Fibroblast of the conjunctiva (primary cell): ENCODE measurements at places on chromosomes 3 and 15.

GRCh38 chr3:177135841-177136492 is 61.3 kb downstream of the TBL1XR1 start:
- no peak for DNase-seq

GRCh38 chr3:167928381-167928780 is 167.3 kb downstream of the GOLIM4 start:
- no peak for DNase-seq

DNA sequence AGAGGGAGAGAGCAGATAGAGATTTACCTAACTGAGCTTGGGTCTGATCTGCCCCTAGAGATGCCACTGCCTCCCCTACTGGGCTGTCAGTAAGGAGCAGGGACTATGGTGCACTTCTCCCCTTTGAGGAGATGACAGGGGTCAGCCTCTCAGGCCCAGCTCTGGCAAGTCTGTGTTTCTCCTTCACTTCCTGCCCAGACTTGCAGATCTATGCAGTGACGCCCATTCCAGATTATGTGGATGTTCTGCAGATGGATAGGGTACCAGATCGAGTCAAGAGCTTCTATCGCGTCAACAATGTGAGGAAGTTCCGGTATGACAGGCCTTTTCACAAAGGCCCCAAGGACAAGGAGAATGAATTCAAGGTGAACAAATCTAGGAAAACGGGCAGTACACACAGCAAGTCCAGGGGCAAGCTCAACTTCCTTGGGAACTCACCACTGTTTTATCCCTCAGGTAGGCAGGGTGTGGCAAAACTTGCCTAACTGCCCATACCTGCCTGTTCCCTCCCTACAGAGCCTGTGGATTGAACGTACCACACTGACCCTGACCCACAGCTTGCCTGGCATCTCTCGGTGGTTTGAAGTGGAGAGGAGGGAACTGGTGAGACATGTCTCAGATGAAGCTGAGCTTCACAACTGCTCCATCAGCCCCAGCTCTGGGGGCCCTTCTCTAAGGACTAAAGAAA is 29.1 kb upstream of the MANF start:
- no peak for DNase-seq

- no peak for DNase-seq
Measured at GRCh38 chr15:74402873-74403587, 30.7 kb downstream of the SEMA7A start.

DNA sequence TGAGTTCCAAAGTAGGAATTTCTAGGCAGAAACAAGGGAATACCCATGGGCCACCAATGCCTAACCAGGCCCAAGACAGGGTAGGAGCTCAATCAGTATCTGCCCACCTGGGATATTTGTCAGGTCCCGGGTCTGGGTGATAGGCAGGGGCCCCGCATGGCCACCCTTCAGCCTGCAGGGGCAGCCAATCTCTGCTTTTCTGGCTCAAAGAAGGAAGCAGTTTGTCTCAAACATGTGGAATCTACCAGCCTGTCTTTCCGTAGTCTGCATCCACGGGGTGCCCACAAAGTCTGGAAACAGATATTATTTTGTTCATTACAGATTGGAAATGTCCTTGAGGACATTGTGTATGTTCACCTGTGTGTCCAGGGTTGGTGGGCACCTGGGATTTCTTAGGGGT is 56.2 kb downstream of the CEMIP start:
- DNase-seq = no peak

GRCh38 chr3:39183211-39184080 is 8.9 kb downstream of the XIRP1 start:
- no peak for DNase-seq

- DNase-seq = no peak
Measured at GRCh38 chr3:78788839-78789238, 979.0 kb downstream of the ROBO1 start.

DNA sequence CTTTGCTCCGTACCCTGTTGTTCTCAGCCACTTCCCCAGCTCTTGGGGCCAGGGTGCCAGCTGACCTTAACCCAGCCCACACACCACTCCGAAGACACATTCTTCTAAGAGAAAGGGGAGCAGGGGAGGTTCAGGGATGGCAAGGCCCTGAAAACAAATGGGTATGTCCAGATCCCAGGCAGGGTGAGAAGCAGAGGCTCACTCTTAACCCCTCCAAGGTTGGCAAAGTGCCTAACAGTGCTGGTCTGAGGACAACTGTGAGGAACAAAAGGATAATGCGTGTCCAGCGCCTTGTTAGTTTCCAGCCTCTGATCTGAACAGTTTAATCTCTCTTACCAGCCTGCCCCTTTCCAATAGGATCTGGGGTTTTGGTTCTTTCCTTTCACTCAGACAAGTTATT is 1.5 kb downstream of the TMEM44 start:
- DNase-seq = no peak

GRCh38 chr15:63970621-63971426 is 75.5 kb downstream of the DAPK2 start:
- DNase-seq = no peak

GRCh38 chr15:95556866-95557225 is 773.7 kb upstream of the NR2F2 start:
- peak; percentile 10 for DNase-seq

DNA sequence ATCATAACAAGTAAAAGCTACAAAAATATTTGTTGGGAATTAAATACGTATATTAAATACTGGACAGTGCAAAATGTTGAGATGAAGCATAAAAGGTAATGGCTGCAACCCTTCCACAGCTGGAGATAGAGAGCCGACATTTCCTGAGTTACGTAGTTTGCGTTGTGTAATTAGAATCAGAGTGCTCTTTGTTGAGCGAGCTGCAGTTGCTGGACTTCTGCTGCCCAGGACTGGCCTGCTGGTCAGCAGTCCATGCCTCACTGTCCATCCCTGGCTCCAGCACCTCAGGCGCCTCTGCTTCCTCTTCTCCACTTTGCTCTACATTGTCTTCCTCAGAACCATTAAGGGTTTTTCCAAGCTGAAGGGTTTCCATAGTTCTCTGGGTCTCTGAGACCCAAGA is 28.4 kb upstream of the SHC4 start:
- DNase-seq = no peak

GRCh38 chr3:105394177-105394576 is 27.5 kb downstream of the ALCAM start:
- DNase-seq = no peak

DNA sequence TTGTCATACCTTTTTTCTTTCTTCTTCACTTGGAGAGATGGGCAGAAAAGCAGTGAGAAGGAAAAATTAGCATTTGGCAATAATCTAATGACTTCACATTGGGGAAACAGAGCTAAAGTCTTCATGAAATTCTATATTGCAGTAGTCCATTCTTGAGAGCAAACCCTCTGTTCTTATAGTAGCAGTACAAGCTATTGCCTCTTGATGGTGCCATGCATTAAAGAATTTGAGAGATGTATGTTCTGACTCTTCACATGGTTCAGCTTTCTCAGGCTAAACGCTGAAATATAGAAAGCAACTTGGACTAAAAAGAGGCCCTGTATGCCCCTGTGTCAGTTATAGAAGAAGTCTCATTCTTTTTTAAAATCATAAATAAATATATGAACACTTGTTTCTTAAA is 36.0 kb downstream of the PHLDB2 start:
- DNase-seq = peak; percentile 55

GRCh38 chr15:78930577-78931388 is 14.1 kb downstream of the CTSH start:
- DNase-seq = no peak

- DNase-seq = no peak
Measured at GRCh38 chr15:86595741-86596140, 516.1 kb downstream of the AGBL1 start.

- no peak for DNase-seq
Measured at GRCh38 chr3:72636969-72637597, 211.2 kb downstream of the SHQ1 start.

- DNase-seq = no peak
Measured at GRCh38 chr3:4562595-4562994, 69.4 kb downstream of the ITPR1 start.

DNA sequence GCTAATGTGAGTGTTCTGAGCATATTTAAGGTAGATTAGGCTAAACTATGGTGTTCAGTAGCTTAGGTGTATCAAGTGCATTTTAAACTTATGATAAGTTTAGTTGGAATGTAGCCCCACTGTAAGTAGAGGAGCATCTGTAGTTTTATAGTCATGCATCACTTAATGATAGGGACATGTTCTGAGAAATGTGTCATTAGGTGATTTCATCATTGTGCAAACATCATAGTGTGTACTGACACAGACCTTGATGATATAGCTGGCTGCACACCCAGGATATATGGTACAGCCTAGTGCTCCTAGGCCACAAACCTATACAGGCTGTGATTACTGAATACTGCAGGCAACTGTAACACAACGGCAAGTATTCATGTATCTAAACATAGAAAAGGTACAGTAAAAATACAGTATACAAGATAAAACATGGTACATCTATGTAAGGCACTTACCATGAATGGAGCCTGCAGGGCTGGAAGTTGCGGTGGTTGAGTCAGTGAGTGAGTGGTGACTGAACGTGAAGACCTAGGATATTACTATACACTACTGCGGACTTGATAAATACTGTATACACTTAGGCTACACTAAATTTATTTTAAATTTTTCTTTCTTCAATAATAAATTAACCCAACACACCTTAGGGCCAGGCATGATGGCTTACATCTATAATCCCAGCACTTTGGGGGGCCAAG is 17.9 kb downstream of the DNAH1 start:
- no peak for DNase-seq

DNA sequence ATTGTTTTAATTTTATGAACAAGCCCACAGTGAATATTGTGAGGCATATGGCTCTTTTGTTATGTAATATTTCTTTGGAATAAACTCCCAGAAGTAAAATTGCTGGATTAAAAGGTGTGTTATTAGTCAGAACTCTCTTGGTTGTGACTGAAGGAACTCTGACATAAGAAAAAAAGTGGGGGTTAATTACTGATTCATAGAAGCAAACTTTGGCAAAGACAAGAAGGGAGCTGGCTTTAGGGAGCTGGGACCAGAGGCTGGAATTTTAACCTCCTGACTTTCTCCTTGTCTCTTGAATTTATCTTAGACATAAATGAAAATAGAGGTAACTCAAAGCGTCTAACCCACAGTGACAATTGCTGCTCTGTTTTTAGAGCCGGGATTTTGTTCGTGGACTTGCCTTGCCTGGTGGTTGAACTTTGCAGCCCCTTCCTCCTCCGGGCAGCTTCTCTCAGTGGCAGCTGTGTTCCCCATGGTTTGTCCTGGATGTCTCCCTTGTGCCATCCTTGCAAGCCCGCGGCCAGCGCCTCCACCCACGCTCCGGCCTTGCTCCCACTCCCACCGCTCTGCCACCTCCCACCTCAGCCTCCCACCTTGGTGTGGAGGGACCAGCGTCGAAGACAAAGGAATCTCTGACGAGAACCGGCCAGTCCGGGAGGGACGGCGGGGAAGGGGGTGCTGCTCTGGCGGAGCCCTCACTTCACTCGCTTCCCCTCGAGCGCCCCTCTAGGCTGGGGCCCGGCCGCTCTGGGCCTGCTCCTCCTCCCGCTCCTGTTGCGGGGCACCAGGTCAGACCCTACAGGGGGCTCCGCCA is 28.0 kb downstream of the ARHGAP31 start:
- DNase-seq = no peak

DNA sequence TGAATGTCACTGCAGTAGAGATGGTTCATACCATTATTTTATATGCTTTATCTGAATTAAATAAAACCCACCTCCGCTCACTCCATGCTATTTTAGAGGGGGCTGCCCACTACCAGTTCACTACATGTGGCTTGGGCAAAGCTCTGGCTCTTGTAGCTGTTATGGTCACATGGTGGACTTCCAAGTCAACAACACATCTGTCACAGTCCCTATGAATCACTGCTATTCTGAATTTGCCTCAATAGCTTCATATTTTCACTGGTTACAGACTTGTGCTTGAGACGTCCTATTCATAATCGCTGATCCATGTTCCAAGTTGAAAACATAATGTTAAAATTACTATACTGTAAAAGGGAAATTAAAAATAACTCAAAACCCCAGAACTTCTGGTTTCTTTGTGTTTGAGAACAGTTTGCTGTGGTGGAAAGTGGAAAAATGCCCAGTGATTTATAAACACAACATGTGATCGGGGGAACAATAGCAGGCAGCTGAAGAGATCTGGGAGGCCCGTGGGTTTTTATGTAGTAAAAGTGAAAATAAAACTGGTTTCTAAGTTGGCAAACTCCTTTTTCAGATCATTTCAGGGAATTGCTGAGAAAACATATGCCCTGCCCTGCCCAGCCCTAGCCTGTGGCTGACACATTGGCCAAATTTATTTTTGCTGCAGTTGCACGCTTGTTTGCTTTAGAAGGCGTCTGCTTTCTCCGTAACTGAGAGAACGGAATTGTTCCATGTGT is 128.8 kb upstream of the PRR23C start:
- peak; percentile 31 for DNase-seq

DNA sequence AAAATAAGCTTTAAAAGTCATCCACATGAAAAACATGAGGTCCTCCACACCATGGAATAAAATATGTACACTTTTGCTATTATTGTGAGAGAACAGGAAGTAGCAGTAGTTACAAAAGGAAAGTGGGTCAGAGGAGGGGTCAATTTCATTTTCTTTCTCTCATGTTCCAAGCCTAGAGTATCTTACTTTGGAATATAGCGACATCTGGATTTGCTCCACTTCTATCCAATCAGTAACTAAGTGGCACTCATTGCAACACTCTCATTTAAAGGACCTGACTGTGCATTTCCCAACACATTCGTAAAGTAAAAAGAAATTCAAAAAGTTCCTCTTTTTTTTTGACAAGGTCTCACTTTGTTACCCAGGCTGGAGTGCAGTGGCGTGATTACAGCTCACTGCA is 637.3 kb downstream of the TUSC7 start:
- DNase-seq = no peak

DNA sequence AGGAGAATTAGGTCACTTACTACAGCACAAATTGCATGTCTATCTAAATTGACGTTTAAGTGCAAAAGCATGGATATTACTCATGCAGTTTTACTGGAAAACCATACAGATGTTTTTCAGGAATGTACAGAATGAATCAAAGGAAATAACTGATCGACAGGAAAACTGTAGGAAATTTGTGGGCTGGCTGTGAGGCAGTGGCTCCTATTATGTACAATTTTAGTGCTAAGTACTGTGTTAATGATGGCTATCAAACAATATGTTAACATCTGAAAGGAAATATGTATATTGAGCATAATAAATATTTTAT is 6.9 kb downstream of the NUDT16 start:
- DNase-seq = no peak

DNA sequence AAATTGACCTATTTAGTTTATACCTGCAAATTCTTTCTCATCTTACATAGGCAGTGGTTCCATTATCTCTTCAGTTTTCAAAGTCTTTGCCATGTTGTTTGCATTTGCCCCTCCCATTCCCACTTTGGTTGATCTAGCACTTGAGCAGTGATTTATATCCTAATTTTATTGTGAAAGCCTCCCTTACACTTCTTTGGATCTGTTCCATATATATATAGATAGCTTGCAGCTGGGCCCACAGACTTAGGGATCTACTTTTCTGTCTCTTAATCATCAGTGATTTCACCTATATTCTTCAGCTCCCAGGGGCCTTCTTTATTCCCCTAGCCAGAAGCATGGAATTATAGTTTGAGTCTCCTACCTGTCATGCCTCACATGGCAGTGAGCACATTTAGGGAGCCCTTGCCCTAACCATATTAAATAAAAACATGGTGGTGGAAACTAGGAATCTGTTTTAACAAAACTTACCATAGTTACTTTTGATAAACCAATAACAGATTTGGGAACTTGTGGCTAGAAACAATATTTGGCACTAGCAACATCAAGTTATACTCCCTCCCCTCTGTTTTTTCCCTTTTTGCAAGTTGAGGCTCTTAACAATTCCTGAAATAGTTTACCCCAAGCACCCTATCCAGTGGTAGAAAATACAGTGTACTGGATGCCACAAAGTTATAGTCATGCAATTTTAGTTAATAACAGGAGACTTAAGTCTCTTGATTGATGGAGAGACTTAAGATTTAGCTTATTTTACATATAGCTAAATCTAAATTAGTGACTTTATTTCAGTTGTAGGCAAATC is 41.7 kb downstream of the ARIH1 start:
- DNase-seq = no peak
